ENCODE measurements at places on chromosomes 11 and 22.

DNA sequence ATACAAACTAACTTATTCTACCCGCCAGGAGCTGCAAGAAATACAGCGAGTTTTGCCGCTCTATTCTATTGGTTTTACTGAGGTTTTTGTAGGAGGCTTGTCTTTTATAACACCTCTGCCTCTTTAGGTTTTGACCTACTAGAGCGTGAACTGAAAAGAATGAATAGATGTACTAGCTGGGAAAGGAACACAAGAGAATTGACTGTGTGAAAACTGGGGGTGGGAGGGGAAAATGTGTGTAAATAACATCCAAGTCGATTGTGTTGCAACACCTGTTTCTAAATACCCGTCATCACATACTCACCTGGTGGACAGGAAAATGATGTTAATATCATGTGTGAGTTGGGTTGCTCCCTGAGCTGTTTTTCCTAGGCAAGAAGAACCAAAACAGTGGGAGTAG, 12.9 kb upstream of the JHY start:
- DNase-seq, result no peak

- no peak for DNase-seq
These were observed 19.5 kb downstream of the AMPD3 start for GRCh38 chr11:10474551-10474950.

DNA sequence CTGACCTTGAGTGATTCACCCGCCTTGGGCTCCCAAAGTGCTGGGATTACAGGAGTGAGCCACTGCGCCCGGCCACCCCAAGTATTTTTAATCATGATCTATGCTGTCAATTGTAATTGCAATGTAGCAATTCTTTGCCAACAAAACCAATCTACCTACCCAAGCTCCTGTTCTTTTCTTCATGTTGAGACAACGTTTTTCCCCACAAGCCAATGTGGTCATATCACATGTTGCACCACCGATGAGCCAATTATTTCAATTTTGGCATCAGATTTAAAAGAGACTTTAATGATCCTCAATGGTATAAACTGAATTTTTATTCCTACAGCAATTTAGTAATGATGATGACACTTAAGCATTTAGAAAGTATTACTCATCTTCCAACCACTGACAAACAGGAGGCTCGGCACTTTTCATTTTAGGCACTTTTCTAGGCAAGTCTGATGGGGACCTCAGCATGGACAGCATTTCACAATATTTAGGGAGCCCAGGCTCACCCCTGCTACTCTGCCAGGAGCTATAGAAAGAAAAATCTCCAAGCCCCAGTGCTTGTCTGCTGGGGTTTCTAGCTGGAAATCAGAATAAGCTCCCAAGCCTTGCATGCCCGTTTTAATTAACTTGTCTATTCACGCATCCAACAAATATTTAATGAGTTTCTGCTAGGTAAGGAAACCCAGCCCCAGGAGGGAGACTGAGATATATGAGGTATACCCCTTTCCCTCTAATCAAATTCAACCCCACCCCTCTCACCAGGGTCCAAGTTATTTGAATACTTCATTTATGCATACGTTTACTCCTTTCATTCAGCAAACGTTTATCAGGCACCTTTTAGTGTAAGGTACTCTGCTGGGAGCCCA, 291.4 kb downstream of the ST3GAL4 start:
- DNase-seq, result no peak

- no peak for DNase-seq
These were observed 5.7 kb downstream of the PRR5 start for GRCh38 chr22:44707752-44708151.

DNA sequence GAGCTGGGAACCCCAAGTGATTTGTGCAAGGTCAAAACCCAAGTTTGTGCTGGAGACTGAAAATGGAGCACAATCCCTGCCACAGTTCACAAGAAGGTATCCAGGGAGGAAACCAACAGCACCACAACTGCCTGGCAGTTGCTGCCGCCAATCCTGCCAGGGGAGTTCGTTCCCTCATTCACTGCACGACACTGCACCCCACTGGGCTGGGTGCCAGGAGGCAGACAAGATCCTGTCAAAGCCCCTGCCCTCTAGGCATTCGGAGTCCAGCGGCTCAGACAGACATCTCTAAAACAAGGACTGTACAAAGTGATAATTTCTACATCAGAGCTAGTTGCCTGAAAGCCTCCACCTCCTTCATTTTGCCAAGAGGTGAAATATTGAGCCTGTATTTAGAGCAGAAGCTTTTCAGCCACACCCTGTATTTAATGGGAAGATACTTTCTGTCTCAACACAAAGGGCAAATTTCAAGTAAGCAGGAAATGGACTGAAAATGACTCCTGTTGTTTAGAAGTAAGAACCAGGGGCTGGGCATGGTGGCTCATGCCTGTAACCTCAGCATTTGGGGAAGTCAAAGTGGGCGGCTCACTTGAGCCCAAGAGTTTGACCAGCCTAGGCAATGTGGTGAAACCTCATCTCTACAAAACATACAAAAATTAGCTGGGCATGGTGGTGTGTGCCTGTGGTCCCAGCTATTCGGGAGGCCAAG, 277.4 kb upstream of the NARS2 start:
- no peak for DNase-seq

DNA sequence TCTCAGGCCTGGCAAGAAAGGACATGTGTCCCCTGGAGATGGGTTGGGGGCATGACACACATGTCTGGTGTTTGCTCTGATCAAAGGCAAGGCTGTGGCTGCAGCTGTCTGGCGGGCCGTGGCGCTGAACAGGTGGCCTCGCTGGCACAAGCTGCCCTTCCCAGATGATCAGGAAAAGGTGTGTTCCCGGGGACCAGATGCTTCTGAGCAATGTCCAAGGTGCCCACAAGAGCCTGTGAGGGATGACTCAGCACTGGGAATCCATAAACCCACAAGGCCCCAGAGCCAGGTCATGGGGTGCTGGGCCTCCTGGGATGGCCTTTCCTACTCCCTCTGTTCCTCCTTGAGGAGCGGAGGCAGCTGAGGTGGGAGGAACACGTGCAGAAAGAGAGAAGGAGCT, 9.7 kb upstream of the LRP5 start:
- DNase-seq, result no peak

All from stimulated activated naive CD8-positive, alpha-beta T cell treated with anti-CD3 and anti-CD28 coated beads, Interleukin-15, amount 100 ng/mL, for 72 hours (primary cell).